ENCODE measurements at places on chromosomes 2 and 18.

DNA sequence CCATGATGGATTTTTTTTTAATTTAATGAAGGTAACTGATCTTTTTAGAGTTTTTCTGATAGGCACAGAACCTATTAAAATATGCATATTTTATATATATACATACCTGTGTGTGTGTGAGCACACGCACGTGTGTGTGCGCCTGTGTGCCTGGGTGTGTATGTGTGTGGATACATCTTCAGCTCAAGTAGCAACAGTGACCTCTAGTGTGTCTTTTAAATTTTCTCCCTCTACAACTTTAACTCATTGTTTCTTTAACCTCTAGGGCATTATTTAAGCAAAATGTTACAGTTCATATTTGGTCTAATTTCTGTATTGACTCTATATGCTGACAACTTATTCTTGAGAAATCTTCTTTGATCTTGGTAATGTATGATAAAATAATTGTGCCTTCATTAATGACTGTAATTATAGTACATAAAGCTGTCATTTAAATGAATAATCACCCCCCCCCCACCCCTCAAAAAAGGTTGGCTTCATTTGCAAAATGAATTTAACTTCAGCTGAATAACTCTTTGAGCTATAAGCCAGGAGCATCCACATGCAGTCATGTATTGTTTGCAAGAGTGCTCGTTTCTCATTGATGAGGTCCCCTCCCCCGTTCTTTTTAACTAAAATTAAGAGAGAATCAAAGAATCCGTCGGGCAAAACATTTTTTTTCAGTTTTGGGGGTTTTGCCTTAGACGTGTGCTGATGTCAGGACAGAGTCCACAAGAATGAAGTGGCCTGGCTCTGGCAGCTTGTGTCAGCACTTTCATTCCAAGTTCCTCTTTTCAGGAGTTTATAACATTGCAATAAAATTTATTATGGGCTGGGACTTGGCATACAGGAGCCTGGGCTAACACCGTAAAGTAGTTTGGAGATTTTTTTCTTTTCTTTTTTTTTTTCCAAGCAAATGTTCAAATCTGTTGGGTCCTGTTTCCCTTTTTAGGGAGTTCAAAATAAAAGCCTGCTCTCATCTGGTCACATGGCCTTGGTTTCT lies 80.0 kb downstream of the ETAA1 start:
- no peak for DNase-seq

DNA sequence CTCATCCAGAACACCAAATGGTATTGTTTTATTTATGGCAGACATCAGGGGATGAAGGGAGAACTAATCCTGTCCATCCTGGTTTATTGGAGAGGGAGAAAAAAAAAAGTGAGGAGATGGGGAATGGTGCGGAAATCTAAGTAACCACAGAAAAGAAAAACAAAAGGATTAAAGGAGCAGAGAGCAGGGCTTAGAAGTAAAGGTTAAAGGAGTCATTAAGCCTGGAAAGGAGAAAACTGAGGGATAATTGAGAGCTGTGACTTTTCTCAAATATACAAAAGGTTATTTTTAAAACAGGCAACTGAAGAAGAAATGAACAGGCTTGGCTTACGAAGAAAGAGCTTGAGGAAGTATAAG lies 127.2 kb upstream of the PPP1CB start:
- no peak for DNase-seq

- no peak for DNase-seq
Observed at GRCh38 chr2:51959696-51960095, 927.8 kb upstream of the NRXN1 start.

DNA sequence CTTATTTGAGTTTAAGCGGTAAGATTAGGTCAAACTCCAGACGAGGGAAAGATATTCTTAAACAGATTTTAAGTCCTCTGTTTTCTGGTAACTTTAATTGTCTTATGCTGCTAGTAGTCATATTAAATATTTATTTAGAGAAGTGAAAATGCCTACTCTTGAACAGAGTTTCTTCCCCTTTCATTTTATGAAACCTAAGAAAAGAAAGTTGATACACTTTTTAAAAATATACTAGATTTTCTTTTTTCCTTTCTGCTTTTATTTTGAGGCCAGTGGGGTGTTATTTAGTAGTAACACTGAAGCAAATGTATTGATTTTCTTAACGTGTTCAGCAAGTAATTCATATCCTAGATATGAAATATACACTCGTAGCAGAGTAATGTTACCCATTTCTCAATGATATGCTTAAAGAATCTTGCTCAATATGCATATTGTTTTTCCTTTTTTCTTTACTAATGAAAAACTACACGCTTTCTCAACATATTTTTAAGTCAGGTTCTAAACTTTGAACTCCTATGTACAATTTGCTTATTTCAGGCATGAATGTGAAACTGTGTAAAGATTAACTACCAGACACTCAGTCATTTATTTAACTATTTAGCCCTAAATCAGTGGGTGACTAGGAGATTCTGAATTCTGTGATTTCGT lies 691 bp downstream of the KYNU start:
- DNase-seq, result no peak

DNA sequence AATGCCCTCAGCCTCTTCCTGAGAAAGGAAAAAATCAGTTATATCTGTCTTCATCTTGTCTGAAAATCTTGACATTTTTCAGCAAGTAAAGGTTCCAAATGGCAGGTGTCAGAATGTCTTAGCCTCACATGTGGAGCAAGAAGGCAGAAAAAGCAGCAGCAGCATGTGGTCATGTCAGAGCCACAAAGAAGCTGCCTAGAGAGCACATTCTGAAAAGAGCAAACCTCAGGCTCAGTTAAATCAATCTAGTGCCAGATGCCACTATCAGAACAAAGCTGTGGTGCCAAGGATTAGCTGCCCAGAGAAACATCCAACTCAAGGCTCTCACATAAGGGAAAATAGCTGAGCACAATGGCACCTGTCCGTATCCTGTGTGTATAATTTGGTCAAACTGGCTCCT lies 105.9 kb downstream of the SRBD1 start:
- no peak for DNase-seq

DNA sequence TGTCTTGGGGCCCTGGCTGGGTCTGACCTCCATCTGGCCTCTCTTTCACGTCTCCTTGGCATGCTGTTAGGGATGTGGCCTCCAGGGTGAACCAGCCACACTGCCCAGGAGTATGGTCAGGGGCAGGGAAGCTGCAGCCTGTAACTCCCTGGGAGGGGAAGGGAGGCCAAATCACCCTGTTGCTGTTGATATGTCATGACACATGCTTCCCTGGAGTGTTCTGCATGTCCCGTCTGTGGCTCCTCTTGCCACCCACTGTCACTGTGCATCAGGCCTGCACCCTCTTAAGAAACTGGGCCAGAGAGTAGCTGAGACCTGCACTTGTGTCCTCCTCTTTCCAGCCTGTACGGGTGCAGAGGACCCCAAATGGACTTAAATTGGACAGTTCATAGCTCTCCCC lies 221.3 kb downstream of the FHOD3 start:
- no peak for DNase-seq

Data from D721Med (cell line).